Stromal cell of bone marrow (primary cell): ENCODE measurements at places on chromosomes 16 and 17.

- DNase-seq = no peak
Measured at GRCh38 chr17:19270704-19271611, 33.8 kb downstream of the EPN2 start.

DNA sequence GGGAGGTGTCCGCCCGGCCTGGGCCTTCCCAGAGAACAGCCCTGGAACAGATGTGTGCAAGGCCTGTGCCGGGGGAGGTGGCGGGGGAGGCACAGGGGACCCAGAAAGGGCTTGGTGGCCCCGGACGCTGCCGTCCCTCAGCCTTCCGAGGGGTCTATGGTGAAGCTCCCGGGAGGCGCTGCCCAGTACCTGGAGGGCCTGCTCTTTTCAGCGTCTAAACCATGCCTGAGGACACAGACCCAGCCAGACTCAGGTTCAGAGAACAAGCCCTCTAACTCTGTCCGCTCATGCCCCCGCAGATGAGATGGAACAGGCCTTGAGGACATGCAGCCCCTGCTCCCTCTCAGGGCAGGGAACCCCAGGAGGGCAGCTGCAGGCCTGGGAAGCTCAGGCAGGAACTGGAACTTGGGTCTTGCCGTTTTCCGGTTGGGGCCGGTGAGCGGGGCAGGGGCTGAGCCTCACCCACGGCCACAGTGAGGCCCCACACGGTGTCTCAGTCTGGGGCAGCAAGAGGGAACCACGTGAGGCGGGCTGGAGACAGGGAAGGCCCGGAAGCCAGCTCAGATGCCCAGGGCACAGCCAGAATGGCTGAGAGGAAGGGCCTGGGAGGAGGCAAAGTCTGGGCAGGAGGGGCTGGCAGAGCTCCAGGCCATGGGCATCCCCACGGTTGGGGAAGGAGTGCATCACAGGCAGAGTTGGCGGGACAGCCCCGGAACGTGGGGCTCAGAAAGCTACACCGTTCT lies 12.5 kb downstream of the SLC16A3 start:
- no peak for DNase-seq

DNA sequence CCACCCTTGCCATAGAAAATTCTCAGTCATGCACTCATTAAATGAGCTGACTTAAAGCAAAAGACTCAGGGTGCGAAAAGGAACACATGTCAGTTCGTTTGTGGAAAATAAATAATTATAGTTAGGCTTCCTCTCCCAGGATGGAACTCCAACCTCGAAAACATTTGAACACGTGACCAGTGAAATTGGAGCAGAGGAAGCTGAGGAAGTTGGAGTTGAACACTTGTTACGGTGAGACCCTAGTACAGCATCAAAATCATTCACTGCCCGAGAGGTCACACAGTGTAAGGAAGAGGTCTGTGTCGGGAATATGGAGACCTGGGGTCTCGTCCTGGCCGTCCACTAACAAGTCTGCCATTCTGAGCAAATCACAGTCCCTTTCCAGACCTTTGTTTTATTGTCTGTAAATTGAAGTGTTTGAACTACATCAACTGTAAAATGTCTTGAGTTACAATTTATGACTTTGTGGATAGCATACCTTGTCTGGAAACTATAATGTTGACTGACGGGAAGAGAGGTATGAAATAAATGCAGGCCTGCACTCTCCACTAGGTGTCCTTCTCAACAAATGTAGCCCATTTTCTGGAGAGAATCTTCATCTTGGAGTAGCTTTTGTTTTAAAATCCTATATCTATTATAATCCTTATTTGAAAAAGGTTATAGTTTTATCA lies 7.7 kb downstream of the PSMD7 start:
- no peak for DNase-seq

- DNase-seq = no peak
Measured at GRCh38 chr17:82887255-82888164, 47.7 kb upstream of the ZNF750 start.

DNA sequence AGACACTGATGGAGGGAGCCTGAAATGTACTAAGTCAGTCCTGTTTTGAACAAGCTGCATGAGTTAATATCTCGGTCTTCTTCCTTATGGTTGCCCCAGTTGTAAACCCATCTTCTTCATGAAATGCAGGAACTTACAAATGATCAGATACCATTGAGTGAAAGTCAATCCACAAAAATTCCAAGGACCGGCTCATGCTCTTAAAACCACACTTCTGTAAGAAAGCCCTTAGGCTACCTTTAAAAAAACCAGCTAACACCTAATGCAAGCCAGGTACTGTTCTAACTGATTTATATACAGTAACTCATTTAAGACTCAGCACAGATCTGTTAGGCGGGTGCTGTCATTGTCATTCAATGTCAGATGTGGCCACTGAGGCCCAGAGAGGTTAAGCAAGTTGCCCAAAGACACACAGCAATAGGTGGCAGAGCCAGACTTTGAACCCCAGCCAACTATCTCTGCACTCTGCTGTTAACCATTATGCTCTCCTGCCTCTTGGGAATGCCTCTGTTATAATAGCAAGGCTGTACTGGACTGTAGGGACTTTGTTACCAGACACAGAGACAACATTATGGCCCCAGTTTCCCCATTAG lies 93.4 kb downstream of the C16orf95 start:
- no peak for DNase-seq

- DNase-seq = no peak
Measured at GRCh38 chr17:427327-427726, 74.7 kb upstream of the RPH3AL start.

DNA sequence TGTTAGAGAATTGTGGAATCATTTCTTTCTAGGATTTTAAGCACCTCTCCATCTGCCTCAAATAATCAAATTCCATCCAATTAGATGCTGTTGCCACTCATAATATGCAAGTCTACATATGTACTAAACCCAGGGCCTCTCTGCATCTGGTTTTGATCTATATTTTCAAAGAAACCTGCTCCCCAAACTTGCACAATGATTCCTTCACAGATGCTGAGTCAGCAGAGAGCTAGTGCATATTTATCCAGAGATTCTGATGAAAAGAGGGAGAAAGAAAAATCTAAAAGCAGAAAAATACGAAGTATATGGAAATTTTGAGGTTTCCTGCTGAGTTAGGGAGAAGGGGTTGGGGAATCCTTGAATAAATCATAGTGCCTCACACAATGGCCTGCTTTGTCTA lies 235.1 kb upstream of the RBFOX1 start:
- DNase-seq = no peak

DNA sequence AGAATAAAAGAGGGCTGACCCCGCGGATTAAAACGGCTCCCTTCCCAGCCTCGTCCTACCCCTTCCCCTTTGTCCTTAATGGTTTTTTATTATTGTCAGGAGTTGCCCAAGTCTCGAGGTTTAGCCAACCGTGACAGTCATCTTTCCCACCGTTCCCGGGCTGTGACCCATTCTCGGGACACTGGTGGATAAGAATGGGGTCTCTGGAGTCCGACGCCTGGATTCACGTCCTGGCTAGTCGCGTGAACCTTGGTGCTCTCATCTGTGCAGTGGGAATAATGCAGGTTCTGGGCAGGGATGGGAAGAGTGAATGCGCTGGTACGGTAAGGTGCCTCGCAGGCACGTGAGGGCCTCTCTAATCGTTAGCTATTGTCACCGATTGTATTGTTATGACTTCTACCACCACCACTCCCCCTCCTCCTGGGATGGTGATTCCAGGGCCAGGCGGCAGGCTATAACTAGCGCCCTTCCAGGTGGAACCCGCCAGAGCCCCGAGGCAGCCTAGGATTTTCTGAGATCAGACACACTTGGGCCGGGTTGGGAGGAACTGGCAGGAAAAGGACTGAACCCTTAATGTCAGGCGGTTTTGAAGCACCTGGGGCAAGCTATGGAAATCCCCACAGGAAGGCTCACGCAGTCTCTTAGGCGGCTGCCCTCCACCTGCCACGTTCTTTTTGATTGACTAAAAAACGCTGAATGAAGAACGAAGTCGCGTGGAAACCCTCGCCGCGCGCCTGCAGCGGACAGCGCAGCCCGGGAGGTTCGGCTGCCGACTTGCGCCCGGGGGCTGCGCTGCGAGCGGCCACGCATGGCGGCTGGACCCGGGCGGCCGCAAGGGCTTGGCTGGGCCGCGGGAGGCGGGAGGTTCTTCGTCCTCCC lies 2.7 kb downstream of the HS3ST3B1 start:
- DNase-seq = no peak

DNA sequence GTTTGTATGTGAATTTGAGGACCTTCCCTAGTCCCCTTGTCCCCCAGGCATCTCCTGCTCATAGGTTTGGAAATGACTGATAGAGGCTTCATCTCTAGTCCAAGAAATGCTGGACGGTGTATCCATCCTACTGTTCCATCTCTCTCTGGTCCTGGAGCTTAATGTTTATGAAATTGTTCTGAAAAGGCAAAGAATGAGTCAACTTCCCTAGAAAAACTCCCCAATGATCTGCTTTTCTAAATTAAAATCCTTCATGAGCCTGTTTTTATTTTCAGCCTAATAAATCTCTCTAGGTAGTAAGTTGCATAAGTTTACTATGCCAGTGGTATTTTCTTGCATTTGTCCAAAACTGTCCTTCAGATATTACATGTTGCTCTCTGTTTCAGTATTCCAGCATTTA lies 2.1 kb upstream of the IGSF6 start:
- no peak for DNase-seq

GRCh38 chr17:73132085-73132492 lies 32.7 kb upstream of the SSTR2 start:
- no peak for DNase-seq

DNA sequence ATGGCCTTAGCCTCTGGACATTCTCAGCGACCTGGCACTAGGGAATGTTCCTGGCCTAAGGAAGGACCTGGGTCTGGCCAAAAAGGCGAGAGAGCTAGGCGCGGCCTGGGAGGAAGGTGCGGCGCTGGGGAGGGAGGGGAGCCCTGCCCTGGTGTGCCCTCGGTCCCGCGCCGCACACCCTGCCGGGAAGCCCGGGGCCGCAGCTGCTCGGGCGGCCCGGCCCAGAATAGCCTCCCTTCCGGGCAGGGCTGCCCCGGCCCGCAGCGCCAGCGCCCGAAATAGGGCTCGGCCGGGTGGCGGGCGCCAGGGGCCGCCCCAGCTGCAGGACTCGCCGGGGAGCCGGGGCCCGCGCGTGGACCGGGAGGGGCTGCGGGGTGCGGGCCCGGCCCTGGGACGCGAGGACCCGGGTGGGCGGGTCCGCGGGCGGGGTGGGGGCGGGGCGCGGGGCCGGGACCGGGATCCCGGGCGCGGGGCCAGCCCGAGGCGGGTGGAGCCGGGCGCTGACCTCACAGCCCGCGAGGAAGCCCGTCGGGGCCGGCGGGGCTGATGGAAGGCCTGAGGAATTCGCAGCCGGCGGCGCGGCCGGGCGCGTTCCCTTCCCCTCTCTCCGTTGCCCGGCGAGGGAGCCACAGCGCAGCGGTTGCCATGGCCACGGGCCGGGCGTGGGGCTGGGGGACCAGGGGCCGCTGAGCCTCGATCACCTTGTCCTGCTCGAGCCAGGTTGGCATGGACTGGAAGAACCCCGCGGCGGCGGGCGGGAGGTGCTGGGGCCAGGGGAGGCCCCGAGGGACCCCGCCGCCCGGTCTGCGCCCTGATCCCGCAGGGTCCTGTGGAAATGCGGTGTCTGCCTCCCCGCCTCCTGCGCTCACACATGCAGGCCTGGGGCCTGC lies 18.1 kb downstream of the SOCS3 start:
- no peak for DNase-seq

GRCh38 chr16:75620326-75621169 lies 2.5 kb downstream of the ADAT1 start:
- no peak for DNase-seq

- DNase-seq = no peak
Measured at GRCh38 chr16:70709942-70710341, 24.1 kb upstream of the MTSS2 start.

GRCh38 chr17:56708670-56709410 lies 115.3 kb downstream of the NOG start:
- no peak for DNase-seq

- peak; percentile 21 for DNase-seq
Measured at GRCh38 chr16:74743668-74744299, 30.8 kb downstream of the FA2H start.
